T follicular helper cell (primary cell): ENCODE measurements at places on chromosomes 1 and 21.

DNA sequence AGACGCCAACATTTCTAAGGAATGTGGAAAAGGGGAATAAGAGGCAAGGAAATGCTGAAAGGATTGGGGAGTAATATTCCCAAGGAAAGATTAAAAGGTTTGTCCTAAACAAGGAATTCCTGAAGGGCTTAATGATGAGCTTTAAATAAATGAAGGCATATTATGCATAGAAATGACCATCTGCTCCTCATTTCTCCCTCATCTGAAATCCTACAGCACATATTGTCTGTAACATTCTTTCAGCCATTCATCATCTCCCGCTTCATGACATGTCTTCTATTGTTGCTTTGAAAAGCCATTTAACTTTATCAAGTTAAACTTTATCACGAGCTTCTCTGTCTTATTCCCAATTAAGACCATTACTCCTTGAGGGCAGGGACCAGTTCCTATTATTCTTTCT lies 608.7 kb upstream of the PLXNA2 start:
- DNase-seq, result no peak

- peak; percentile 15 for DNase-seq
Measured at GRCh38 chr1:15684468-15685291, 560 bp downstream of the PLEKHM2 start.

- no peak for DNase-seq
Measured at GRCh38 chr1:31701091-31701736, 2.6 kb downstream of the COL16A1 start.

DNA sequence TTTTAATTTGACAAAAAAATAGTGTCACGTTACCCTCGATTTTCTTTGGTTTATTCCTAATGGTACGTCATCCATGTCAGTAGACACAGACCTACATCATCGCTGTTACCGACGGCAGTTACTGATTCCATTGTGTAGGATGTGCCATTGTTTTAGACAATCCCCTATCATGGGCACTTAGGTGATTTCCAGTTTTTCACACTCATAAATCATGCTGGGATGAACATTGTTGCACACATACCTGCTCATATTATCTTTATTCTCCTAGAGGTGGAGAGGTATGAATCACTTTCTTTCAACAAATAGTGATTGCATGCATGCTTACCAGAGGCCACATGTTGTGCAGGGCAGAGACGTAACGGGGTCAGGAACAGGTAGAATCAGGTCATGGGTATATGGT lies 79.7 kb upstream of the EFHD2 start:
- no peak for DNase-seq

DNA sequence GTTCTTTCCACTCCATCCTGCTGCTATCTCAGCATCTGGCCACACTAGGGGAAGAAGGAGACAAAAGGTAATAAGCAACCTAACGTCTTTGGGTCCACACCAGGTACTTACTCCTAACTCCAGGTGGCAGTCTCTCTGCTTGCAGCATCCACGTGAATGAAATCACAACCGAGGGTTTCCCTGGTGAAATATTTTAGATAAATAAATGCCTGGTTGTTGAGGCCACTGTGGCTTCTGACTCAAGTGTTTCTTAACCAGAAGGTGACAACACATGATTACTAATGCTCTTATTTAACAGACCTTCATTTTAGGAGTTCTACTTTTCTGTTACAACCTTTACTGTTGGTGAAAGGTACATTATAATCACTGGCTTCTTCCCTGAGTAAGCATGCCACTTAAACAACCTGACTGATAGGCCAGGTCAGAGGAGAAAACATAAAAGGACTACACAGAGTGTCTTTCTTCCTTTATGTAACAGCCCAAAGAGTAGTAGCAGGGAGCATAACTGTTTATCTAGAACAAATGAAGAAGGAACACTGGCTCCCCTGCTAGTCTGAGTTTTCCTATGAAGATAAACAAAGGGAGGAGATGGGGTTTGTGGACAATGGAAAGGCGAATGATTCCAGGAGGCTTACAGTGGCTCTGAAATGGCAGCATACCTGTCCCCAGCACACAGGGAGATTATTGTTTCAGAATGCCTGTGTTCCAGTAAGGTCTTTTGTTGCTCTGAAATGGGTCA lies 59.9 kb downstream of the SYT6 start:
- DNase-seq, result no peak
